ENCODE measurements at places on chromosomes 1 and 21.

GRCh38 chr1:248812736-248813425, 12.8 kb downstream of the SH3BP5L start:
- DNase-seq, result no peak

- DNase-seq, result no peak
These were observed 59.1 kb downstream of the PRDM2 start for GRCh38 chr1:13759072-13759471.

GRCh38 chr1:10717296-10718082, 79.0 kb downstream of the CASZ1 start:
- DNase-seq, result no peak

DNA sequence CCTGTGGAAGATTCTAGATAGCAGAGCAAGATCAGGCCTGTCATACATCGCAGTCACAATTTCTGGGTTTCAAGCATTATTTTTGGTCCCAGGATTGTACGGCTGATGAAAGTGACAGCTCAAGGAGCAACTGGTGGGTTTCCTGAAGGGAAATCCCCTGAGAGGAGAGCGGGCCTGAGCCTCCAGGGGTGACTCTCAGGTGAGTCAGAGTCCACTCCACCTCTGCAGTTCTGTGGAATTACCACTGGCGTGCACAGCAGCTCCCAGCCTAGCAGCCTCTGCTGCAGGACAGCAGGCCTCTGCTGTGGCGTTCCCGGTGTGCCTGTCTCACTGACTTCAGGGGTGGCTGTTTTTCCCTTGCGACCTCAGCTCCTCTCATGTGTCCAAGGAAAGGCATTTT, 24.4 kb downstream of the SLC66A1 start:
- DNase-seq, result no peak

GRCh38 chr1:16178596-16179497, 23.0 kb upstream of the EPHA2 start:
- no peak for DNase-seq

Measured in Jurkat, Clone E6-1 (cell line).